ENCODE measurements at places on chromosomes 12 and 14.

GRCh38 chr12:119201789-119202543 is 23.2 kb downstream of the HSPB8 start:
- no peak for DNase-seq

GRCh38 chr14:33833706-33834465 is 117.0 kb downstream of the EGLN3 start:
- DNase-seq = no peak

DNA sequence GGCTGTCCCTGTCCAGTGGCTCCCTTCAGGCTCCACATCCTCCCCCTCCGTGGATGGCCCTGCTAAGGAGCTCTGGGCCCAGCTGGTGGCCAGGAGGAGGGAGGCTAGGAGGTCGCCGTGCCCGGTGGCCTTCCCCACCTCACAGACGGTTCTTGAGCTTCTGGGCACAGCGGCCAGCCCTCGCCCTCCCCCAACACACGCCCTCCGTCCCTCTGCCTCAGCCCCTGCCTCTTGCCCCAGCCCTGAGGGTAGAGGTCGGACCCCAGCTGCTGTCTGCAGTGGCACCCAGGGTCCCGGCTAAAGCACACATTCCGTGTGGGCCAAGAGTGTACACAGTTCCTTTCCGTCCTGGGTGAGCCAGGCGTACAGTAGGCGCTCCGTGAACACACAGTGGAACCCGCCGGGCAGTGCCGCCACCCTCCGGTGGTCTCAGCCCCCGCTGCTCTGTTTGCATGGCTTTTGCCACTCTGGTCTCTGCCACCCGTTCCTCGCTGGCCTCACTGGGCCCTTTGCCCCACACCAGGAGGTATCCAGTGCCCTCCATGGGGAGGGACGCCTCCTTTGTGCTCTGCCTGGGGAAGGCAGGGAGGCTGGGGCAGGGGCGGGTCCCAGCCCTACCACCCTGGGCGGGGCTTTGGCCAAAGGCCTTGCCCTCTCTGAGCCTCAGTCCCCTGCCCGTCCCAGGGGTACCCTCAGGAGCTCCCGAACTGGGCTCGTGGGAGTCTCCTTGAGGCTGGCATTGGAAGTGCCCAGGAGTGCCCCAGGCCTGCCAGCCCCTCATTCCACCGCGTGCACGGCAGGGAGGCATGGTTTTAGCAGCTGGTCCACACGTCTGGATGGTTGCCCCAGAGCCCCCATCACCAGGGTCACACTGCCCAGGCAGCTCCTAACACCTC is 13.0 kb downstream of the TRMT61A start:
- DNase-seq = no peak

DNA sequence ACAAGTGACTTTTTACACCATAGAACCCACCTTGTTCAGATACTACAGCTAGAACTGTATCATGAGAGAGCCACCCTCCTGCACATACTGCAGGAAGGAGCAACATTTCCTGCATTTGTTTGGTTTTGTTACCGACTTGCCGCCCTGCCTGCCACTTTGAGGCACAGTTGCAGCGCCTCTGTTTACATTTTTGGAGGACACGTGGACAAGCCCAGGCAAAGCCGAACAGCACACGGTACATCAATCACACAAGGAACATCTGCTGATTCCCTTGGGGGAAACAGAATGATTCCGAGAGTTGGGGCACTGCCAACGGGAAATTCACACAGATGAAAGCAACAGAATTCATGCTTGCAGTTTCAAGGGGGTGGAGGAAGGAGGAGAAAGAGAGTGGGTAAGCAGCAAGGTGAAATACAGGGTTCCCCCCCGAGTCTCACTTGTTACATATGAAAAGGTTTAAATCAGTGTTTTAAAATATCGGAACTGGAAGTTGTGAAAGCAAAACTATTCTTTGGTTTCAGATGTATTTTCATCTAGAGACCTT is 110.7 kb downstream of the BTG1 start:
- no peak for DNase-seq

- DNase-seq = no peak
Observed at GRCh38 chr12:74619084-74619483, 81.4 kb downstream of the ATXN7L3B start.

- DNase-seq = no peak
Observed at GRCh38 chr12:124308741-124309140, 13.8 kb downstream of the RFLNA start.

DNA sequence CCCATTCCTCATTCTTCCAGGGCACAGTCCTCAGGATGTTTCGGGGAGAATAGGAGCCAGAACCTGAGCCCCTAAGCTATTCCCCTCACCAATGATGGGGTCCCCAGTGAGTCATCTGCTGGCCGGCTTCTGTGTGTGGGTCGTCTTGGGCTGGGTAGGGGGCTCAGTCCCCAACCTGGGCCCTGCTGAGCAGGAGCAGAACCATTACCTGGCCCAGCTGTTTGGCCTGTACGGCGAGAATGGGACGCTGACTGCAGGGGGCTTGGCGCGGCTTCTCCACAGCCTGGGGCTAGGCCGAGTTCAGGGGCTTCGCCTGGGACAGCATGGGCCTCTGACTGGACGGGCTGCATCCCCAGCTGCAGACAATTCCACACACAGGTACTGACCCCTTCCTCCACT is 1.3 kb downstream of the SLC39A5 start:
- no peak for DNase-seq

- no peak for DNase-seq
Observed at GRCh38 chr12:663293-663871, at the start of gene NINJ2. Gene NINJ2, minus strand, starts transcription at chr12:663445. Its CDS starts 85 bp downstream, at chr12:663360.

DNA sequence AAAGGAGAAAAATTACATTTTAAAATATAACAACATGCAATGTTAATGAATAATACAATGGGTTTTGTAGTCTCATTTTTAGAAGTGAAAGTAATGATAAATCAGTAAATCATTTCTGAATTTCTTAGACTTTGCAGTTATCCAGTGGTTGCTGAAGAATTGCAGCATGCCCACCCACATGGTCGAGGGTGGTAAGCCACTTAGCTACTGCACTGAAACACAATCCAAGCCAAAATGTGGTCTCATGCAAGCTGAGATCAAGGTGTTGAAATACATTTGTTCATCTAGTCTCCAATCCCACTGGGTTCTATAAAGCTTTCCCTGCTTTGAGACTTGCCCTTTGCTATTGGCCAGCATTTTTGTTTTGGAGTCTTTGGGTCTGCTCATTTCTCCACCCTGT is 247.9 kb downstream of the NELL2 start:
- no peak for DNase-seq

- DNase-seq = no peak
Observed at GRCh38 chr12:12660201-12660600, 35.8 kb downstream of the GPR19 start.

All from SIG-M5 (cell line).